ENCODE measurements at places on chromosomes 13 and 19.

GRCh38 chr19:55097864-55098715 is 19.3 kb downstream of the PPP1R12C start:
- DNase-seq, result no peak

GRCh38 chr13:51152701-51153100 is 41.6 kb upstream of the C13orf42 start:
- DNase-seq, result no peak

- no peak for DNase-seq
Measured at GRCh38 chr13:43267916-43268315, 244.5 kb downstream of the DNAJC15 start.

- DNase-seq, result no peak
Measured at GRCh38 chr19:8321986-8322637, 816 bp downstream of the RPS28 start.

DNA sequence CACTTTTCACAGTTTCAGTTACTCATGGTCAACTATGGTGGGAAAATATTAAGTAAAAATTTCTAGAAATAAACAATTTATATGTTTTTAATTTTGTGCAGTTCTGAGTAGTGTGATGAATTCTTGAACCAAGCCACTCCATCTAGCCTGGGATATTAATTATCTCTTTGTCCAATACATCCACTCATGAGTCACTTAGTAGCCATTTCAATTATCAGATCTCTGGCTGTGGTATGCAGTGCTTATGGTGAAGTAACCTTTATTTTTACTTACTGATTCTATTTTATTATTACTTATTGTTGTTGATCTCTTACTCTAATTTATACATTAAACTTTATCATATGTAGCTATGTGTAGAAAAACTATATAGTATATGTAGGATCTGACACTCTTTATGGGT is 128.9 kb upstream of the KLHL1 start:
- no peak for DNase-seq

DNA sequence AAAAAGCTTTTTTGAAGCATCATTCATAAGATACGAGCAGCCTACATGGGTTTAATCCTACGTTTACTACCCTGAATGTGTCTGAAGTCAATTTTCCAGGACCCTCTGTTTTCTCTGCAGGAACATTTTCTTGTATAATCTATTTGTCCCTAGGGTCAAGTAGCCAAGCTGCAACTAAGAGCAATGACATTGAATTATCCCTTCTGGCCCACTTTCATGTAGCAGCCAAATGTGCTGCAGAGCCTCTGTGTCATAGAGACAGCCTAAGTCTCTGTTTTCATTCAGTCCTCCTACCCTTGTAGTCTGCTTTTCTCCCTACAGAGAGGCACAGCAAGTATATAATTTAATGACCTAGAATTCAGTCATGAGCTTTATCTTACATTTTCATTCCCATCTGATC is 82.1 kb downstream of the ZAR1L start:
- no peak for DNase-seq

GRCh38 chr19:41753936-41754529 is 1.3 kb upstream of the CEACAM6 start:
- DNase-seq, result no peak

GRCh38 chr13:104593693-104594092 is 1527.5 kb upstream of the SLC10A2 start:
- no peak for DNase-seq

- no peak for DNase-seq
Measured at GRCh38 chr13:48504606-48505005, 28.3 kb downstream of the RCBTB2 start.

GRCh38 chr19:56321989-56322440 is 7.4 kb upstream of the ZSCAN5A start:
- DNase-seq, result no peak

GRCh38 chr19:16851031-16851712 is 22.0 kb downstream of the SIN3B start:
- no peak for DNase-seq

DNA sequence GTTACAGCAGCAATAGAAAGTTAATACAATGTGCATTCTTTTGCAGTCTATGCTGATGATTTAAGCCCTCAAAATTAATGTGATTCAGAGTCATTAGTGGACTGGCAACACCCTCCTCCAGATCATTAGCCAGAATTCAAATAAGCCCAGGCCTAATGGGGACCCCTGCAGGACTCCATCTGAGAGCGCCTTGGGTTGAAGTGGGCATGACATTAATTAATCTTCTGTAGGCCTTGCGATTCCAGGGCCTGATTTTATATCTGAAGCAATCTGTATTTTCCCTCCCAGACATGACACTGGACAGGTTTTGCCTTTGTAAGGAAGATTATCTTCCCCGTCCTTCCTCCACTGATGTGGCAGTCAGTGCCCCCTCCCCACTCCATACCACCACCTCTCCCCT is 442.9 kb downstream of the FOXO1 start:
- no peak for DNase-seq
